Right lung (tissue), 10 donors: ENCODE measurements at places on chromosomes 13 and 19. TPM values are rescaled to one million over a fixed set of nuclear protein-coding genes. Genes with fewer than 3 reads are reported as not detected.

CEACAM3 gene
- 0.21 TPM for polyA plus RNA-seq

GRCh38 chr13:62524061-62524460 lies 1108.4 kb upstream of the PCDH20 start:
- DNase-seq, result no peak

ADGRE3 gene
- 0.14 TPM for polyA plus RNA-seq

- DNase-seq, result no peak
Measured at GRCh38 chr13:110448677-110449076, 112.8 kb downstream of the RAB20 start.

GRCh38 chr13:113528813-113529180 lies 38.3 kb upstream of the DCUN1D2 start:
- no peak for DNase-seq

DNA sequence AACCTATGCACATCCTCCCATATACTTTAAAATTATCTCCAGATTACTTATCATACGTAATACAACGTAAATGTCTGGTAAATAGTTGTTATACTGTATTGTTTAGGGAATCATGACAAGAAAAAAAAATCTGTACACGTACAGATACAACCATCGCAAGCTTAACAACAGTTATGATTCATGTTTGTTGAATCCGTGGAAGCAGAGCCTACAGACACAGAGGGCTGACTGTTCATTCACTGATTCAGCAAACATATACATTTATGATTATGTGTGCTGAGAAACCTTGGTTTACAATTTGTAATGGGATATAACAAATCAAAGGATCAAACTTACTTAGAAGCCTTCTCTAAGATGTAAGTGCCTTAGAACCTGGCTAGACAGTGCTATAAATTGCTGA lies 1.5 kb downstream of the ZNF260 start:
- no peak for DNase-seq

- DNase-seq, result no peak
Measured at GRCh38 chr19:47003611-47004465, 15.8 kb upstream of the NPAS1 start.

ELANE gene
- polyA plus RNA-seq, result 0.49 TPM

APOC1 gene
- 15.7 TPM for polyA plus RNA-seq
